Activated CD4-positive, alpha-beta T cell treated with anti-CD3 and anti-CD28 coated beads for 36 hours (primary cell): ENCODE measurements at places on chromosomes 11 and 22. TPM values are rescaled to one million over a fixed set of nuclear protein-coding genes. Genes with fewer than 3 reads are reported as not detected.

GRCh38 chr22:46063846-46064227, 86.5 kb upstream of the PPARA start:
- DNase-seq = no peak

GRCh38 chr11:69841859-69842698, 22.9 kb upstream of the FGF3 start:
- DNase-seq = peak; percentile 53

DNA sequence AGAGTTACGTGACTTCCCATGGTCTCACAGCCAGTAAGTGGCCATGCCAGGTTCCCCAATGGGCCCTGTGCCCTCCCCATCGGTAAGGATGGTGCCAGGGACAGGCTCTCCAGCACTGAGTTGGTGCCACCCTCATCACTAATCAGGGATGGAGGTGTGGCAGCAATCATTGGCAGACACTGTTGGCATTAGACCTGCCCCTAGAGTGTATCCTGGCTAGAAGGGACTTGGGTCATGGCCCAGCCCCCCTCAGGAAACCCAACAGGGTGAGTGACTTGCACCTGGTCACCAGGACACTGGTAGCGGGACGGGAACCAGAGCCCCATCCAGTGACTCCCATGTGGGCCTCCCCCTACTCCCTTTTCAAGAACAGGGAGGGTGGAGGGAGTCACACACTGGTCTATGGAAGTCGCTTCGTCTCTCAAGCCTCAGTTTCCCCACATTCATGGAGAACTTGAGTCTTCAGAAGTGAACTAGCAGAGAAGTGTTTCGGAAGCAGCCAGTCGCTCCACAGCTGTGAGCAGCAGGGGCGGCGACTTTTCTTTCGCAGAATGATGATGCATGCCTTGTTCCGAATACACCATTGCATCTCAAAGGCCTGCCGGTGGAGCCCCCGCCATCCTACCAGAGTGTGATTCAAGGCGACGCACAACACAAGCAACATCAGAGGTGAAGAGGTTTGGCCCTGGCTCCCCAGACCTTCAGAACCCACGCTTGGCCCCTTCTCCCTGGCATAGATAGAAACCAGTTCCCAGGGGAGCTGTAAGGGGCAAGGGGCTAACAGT, 12.9 kb downstream of the MS4A10 start:
- DNase-seq = no peak

GRCh38 chr11:13775471-13775870, 107.0 kb downstream of the FAR1 start:
- DNase-seq = no peak

DNA sequence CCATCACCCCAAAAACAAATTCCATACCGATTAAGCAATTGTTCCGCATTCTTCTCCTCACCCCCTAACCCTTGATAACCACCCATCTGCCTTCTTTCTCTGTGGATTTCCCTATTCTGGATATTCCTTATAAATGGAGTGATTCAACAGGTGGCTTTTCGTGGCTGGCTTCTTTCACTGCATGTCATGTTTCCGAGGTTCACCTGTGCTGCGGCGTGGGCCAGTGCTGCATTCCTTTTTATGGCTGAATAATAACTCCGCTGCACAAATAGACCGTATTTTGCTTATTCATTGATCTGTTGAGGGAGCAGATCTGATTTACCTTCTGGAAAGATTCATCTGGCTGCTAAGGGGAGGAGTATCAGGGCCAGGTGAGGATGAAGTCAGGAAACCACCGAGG, 94.8 kb upstream of the ASPHD2 start:
- DNase-seq = no peak

GRCh38 chr11:10326012-10326964, 21.4 kb downstream of the ADM start:
- DNase-seq = no peak

DNA sequence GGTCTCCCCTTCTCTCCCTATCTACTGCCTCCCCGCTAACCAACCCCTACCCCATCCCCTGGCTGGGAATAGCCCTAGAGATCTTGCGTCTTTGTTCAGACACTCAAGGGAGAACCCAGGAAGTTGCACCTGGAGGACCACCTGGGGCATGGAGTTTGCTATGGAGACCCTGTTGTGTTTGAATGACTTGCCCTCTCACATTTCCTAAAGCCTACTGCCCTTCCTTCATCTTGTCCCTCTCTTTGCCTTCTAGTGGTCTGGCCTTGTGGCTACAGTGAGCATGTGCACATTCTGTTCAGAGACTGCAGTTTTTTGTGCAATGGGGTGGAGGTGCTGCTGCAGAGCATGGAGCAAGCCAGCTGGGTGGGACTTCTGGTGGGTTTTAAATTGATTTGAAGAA, 42.5 kb downstream of the ZNRF3 start:
- DNase-seq = no peak

- DNase-seq = peak; percentile 59
These were observed 1.7 kb downstream of the HPX start for GRCh38 chr11:6438979-6439571.

DNA sequence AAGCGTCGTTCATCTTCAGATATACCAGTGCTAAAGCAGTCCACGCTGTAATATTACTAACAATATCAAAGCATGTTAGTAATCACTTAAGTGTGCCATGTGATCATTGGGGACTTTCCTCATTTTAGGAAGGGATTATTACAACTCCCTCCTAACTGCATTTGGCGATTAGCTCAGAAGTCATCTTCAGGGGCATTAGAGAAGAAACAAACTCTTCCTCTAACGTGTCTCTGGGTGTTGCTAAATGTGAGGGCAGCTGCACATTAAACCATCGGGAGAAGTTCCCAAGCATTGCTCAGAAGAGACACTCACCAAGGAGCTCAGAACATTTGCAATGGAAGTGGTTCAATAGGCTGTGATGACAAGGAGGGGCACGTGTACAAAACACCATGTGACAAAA, 17.2 kb downstream of the TESMIN start:
- DNase-seq = no peak

GRCh38 chr22:30201945-30202344, 44.6 kb downstream of the LIF start:
- DNase-seq = no peak

DNA sequence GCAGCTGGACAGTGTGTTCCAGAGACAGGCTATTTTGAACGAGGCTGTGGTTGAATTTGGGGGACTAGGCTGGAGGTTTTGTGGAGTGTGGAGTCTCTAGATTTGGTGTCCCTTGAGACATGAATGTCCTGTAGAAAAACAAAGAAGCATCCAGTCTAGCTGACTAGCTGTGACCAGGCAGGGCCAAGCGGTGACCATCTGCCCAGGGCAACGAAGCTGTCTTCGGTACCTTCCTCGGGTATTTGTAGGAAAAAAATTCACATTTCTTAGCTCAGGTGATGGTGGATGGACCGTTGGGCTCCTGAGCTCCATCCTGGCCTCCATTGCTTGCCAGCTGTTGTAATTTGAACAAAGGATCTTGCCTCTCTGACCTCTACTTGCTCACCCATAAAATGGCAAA, 557.3 kb downstream of the MIAT start:
- no peak for DNase-seq

The HARBI1 gene
- total RNA-seq = 2.3 TPM

The SPI1 gene
- 0.30 TPM for total RNA-seq
